ENCODE measurements at places on chromosomes 4 and X. TPM values are rescaled to one million over a fixed set of nuclear protein-coding genes. Genes with fewer than 3 reads are reported as not detected.

Gene ZNF157
- not detected for total RNA-seq

- H3K27me3 ChIP-seq, result no peaks in the 10 kb centered on the region
- H3K27ac ChIP-seq, result no peak overlapping the region
- H3K4me1 ChIP-seq, result no peaks in the 10 kb centered on the region
- H3K36me3 ChIP-seq, result peaks cover 11% of the 10 kb centered on the region
- DNase-seq, result no peak
Observed at GRCh38 chrX:46456125-46456922, 88.9 kb downstream of the ZNF674 start.

DNA sequence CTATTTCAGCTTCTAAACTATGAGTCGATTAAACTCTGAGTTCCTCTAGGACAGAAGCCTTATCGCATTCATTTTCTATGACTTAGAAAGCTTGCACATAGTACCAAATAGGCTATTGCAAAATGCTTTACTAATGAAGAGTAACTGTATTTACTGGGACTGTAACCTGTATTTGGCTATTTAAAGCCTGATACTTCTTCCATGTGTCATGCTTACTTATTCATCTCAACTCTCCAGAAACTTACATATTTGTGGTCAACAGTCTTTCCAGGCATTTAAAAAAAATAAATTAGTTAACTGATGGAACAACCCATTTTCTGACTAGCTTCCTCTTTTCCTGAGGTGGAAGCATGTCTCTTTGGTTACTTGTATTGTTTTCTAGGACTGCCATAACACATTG lies 467.9 kb downstream of the PCDH11X start:
- no peak overlapping the region for H3K27ac ChIP-seq
- no peaks in the 10 kb centered on the region for H3K36me3 ChIP-seq
- no peaks in the 10 kb centered on the region for H3K4me1 ChIP-seq
- H3K27me3 ChIP-seq, result no peaks in the 10 kb centered on the region
- no peak overlapping the region for H3K4me3 ChIP-seq

- H3K4me1 ChIP-seq, result no peaks in the 10 kb centered on the region
- no peaks in the 10 kb centered on the region for H3K27me3 ChIP-seq
- H3K4me3 ChIP-seq, result no peak overlapping the region
- no peak overlapping the region for H3K27ac ChIP-seq
- H3K36me3 ChIP-seq, result peaks cover 49% of the 10 kb centered on the region
Observed at GRCh38 chr4:185404031-185404430, 7.4 kb downstream of the ANKRD37 start.

GRCh38 chr4:174152717-174153466 lies 130.6 kb downstream of the FBXO8 start:
- no peak for DNase-seq
- no peak overlapping the region for H3K27ac ChIP-seq
- H3K27me3 ChIP-seq, result no peaks in the 10 kb centered on the region
- H3K4me1 ChIP-seq, result no peaks in the 10 kb centered on the region
- H3K36me3 ChIP-seq, result no peaks in the 10 kb centered on the region

- no peaks in the 10 kb centered on the region for H3K36me3 ChIP-seq
- DNase-seq, result no peak
- H3K27me3 ChIP-seq, result no peaks in the 10 kb centered on the region
- no peaks in the 10 kb centered on the region for H3K4me1 ChIP-seq
Observed at GRCh38 chrX:108019382-108019875, 25.4 kb upstream of the VSIG1 start.
